ENCODE measurements at places on chromosomes 6 and 20.

DNA sequence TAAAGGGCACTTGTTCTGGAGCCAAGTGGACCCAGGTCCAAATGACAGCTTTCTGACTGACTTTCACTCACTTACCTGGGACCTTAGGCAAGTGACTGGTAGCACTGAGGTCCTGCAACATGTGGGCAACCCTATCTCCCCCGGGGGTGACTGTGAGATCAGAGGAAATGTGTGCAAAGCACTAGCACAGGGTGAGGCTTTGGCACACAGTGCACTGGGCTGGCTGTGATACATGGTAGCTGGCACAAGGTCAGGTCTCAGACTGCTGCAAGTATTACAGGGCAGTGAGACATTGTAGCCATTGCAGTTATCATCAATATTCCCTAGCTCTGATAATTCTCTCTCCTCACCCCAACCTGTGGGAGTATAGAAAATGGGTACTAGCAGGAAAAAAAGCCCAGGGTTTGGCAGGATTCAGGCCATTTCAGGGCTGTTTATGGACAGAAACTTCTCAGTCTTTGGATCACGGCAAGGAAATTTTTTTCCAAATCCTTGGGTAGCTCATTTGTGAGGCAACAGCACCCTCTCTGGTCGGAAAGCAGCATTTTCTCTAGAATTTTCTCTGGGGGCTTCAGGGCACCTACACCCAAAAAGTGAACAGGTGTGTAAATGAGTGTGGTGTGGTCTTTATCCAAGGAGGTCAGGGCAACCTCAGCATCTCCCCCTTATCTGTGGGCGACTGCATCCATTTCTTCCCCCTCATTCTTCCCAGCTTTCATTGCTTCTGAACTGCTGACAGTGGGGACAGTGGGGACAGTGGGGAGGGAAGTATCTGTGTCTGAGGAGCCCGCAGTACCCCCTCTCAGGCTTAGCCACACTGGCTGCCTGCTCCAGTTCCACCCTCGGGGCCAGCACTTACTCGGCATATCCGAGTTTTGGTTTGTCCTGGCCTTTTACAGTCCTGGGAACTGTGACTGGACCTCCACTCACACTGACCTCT is 148.7 kb upstream of the PHACTR3 start:
- no peak for DNase-seq

DNA sequence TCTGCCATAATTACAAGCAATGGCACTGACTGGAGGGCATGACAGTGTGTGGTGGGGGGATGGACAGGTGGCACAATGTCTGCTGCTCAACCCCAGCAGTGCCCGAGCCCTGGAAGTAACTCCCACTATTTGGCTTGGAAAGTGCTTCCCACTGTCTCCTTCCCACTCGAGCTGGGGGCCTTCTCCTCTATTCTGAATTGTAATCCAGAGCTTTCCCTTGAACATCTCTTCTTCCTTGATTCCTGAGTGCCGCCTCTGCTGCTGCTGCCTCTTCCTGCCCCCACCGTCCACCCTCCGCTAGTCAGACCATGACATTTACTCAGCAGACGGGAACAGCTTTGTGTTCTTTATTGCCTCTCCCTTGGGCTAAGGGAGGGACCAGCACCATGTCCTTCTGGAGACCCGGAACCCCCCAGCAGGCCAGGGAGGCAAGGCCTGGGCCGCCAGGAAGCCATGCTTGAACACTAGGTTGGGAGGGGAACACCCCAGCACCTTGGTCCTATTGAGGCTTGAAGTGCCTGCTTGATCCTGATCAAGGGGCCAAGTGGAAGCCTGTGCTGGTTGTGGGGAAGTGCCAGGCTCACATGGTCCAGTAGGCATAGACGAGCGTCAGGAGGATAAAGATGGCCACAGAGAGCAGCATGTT is 17.0 kb downstream of the CCDC167 start:
- no peak for DNase-seq

DNA sequence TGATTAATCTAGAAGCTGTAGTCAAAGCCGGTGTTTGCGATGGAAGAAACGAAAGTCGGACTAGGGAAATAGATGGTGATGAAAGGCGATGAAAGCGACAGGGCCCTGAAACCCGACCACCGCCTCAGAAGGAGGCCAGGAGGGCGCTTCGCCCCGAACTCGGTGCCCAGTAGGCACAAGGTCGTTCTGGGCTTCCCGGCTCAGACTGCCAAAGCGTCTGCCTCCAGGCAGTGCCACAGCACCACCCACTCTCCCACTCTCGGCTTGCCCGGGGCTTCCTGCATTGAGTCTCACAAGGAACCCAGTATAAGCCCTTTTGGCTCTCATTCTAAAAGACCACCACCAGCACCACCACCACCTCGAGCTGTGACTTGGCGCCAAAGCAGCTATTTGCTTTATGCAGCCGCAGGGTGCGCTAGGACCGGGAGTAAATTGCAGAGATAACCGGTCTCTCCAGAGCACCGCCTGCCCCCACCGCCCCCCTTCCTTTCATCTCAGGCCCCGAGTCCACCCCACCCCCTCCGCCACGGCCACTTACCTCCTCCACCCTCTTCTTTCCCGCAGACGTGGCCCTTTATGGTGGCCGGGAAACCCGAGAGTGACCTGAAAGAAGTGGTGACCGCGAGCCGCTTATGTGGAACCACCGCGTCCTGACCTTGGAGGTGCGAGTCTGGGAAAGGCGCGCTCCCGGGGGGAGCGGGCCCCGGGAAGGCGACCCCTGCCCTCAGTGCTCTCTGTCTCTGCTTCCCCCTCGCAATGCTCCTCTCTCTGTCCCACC is 2.4 kb downstream of the TCF21 start:
- DNase-seq = peak; percentile 44

- no peak for DNase-seq
Measured at GRCh38 chr6:151089978-151090377, 149.8 kb upstream of the AKAP12 start.

- no peak for DNase-seq
Measured at GRCh38 chr6:49142421-49143151, 320.5 kb downstream of the MMUT start.

DNA sequence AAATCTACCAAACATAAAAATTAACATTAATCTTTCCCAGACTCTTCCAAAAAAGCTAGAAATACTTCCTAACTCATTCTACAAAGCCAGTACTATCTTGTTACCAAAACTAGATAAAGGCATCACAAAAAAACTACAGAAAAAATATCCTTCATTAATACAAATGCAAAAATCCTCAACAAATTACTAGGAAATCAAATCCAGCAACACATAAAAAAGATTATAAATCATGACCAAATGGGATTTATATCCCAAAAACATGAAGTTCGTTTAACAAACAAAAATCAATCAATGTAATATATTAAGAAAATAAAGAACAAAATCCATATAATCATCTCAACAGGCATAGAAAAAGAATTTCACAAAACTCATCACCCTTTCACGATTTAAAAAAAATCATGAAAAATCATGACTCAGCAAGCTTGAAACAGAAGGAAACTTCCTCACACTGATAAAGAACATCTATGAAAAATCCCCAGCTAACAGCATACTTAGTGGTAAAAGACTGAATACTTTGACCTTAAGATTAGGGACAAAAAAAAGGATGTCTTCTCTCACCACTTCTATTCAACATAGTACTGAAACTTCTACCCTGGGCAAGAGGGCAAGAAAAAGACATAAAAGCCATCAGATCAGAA is 43.2 kb downstream of the RANBP9 start:
- no peak for DNase-seq

DNA sequence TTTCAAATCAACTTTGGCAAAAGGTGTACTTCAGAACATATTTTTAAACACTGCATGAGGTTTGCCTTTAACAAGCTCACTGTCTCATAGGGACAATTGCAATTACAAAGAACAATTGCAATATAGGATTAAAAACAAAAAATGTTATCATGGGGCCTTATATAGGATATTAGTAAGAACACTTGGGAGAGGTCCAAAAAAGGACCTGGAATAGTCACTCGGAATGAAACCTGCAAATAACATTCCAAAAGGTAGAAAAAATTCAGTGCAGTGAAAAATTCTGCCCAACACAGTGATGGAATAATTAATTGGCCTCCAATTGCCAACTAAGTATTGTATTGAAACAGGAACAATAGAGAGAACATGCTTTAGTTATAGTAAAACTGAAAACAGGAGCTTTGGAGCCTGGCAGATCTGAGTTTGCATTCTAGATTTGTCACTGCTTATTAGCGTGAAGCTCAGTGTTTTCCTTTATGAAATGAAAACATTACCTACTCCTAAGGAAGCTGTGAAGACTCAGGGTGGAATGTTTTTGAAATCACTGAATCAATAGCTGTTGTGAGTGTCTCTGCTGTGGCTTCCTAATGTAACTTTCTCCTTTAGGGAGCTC is 172.6 kb upstream of the BMP5 start:
- DNase-seq = no peak

- no peak for DNase-seq
Measured at GRCh38 chr6:11358904-11359830, 126.7 kb upstream of the NEDD9 start.

GRCh38 chr6:93848031-93848742 is 428.8 kb upstream of the EPHA7 start:
- DNase-seq = no peak

DNA sequence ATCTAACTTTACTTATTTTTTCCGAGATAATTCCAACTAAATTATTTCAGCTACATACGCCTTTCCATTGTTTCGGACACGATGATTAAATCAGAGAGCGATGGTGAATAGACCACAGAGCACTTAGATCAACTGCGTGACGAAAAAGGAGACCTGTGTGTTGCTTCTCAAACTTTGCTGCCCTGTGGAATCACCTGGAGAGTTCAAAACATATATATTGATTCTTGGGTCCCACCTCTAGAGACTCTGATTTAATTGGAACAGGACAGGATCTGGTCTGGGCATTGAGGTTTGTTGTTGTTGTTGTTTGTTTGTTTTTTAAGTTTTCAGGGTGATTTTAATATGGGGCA is 401 bp upstream of the TNFRSF21 start:
- DNase-seq = no peak

GRCh38 chr6:71299541-71300470 is 11.2 kb downstream of the OGFRL1 start:
- DNase-seq = no peak

- DNase-seq = no peak
Measured at GRCh38 chr6:119974430-119975159, 625.0 kb upstream of the MAN1A1 start.

DNA sequence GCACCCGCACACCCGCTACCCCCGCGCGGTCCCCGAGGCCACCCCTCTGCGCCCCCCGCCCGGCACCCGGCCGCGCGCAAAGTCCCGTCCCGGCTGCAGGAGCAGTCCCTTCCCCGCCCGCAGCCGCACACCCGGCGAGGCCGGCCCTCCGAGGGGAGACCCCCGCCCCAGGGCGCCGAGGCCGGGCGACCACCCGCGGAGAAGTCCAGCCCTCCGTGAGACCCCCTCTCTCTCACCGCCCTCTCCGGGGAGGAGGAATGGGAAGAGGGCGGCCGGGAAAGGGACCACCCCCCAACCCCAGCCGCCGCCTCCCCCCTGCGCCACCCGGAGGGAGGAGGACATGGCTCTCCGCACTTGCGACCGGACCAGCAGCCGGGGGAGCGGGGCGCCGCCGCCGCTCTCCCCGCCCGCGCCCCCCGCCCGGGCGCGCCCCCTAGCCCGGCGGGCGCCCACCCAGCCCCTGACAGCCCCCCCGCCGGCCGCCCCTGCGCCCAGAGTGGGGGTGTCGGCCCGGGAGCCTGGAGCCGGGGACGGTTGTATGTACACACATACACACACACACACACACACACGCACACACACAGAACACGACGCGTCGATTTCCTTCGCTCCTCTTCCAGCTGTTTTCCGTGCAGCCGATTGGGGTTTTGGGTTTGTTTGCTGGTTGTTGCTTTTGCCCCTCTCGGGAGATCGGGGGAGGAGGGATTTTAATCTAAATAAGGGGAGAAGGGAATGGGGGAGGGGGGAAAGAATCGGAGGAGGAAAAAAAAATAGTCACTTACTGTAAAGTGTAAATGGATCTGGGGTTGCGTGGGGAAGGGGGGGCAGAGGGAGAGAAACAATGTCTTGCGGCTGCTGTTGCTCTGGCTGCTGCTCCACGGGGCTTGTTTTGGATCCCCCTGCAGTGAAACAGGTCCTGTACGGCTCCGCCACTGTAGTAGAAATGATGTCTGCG is at the start of gene ATXN1:
Gene ATXN1, minus strand, starts transcription at position 945 of the 955 bp plus-strand sequence.
- DNase-seq = peak; percentile 49

DNA sequence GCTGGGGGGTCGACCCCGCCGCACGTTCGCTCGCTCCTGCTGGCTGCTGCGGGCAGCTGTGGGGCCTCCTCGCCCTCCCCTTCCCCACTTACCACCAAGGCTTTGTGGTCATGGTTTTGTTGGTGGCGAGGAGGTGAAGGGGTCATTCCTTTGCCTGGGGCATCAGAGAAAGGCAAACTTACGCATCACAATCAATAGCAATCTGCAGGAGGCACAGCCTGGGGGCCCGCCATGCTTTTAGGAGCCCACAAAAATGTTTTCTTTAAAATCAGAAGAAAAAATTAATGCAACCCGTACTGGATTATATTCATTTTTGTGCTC is 137.0 kb downstream of the IMPG1 start:
- DNase-seq = no peak

GRCh38 chr20:38536310-38536709 is 44.7 kb upstream of the ADIG start:
- no peak for DNase-seq

DNA sequence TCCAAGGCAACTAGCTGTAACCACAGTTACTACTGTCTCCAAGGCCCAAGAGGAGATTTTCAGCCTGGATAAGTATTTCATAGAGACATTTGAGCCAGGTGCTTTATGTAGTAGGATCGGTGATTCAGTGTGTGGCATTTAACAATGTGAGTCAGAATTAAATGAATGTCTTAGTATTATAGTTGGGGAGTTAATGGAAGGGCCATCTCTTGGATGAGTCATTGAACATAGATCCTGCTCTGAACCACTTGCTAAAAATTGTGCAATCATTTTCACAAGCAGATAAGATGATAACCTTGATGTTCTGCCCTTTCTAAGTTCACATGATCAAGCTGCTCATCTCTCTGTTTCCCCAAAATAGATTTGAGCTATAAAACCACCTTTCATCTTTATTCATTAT is 668.9 kb upstream of the CITED2 start:
- no peak for DNase-seq

DNA sequence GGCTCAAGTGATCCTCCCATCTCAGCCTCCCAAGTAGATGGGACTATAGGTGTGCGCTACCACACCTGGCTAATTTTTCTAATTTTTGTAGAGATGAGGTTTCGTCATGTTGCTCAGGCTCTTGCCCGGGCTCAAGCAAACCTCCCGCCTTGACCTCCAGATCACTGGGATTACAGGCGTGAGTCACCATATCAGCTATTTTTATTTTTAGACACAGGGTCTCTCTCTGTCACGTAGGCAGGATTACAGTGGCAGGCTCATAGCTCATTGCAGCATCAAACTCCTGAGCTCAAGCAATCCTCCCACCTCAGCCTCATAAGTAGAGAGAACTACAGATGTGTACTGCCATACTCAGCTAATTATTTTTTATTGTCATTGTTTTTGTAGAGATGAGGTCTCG is 41.7 kb downstream of the SLC23A2 start:
- no peak for DNase-seq

- DNase-seq = peak; percentile 28
Measured at GRCh38 chr6:11224966-11225463, 7.5 kb downstream of the NEDD9 start.

DNA sequence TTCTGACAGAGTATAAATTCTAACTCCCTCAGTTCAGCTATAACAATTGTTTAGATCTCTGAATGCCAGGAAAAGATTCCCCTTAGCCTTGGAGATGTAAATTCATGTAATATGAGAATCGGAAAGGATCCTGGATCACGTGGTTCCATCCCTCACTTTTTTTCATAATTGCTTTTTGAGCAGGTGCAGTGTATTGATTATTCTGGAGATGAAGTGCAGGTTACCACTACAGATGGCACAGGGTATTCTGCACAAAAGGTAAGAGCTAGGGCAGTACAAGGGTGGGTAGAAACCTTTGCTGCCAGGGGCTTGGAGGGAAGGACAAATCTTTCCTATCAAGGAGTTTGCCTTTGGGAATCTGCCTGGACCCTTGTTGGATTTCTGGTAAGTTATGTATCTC is 52.7 kb downstream of the KDM1B start:
- no peak for DNase-seq

Measured in stimulated activated CD4-positive, alpha-beta T cell treated with anti-CD3 and anti-CD28 coated beads, Interleukin-15, amount 100 ng/mL, for 24 hours (primary cell).